Activated CD4-positive, alpha-beta T cell treated with anti-CD3 and anti-CD28 coated beads for 48 hours (primary cell): ENCODE measurements at places on chromosomes 12 and 14.

GRCh38 chr14:55361190-55361589, 50.4 kb downstream of the ATG14 start:
- DNase-seq = no peak

DNA sequence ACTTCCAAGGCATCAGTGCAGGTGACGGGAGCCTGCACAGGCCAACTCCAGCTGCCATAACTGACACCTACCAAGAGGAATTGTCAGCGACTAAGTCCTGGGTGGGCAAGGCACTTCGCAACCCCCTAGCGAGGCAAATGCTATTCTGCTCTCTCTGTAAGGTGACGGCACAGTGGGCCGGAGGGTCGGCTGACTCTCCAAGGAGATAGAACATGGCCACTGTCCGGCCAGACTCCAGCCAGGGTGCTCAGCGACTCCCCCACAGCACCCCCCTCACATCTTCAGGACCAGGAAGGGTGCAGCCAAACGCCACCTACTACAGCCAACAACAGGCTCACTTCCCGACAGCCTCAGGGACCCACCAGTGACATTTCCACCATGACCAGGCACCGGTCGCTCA, 13.2 kb downstream of the RAB35 start:
- DNase-seq = no peak

- DNase-seq = no peak
Measured at GRCh38 chr14:88130057-88130432, 125.1 kb downstream of the GPR65 start.

DNA sequence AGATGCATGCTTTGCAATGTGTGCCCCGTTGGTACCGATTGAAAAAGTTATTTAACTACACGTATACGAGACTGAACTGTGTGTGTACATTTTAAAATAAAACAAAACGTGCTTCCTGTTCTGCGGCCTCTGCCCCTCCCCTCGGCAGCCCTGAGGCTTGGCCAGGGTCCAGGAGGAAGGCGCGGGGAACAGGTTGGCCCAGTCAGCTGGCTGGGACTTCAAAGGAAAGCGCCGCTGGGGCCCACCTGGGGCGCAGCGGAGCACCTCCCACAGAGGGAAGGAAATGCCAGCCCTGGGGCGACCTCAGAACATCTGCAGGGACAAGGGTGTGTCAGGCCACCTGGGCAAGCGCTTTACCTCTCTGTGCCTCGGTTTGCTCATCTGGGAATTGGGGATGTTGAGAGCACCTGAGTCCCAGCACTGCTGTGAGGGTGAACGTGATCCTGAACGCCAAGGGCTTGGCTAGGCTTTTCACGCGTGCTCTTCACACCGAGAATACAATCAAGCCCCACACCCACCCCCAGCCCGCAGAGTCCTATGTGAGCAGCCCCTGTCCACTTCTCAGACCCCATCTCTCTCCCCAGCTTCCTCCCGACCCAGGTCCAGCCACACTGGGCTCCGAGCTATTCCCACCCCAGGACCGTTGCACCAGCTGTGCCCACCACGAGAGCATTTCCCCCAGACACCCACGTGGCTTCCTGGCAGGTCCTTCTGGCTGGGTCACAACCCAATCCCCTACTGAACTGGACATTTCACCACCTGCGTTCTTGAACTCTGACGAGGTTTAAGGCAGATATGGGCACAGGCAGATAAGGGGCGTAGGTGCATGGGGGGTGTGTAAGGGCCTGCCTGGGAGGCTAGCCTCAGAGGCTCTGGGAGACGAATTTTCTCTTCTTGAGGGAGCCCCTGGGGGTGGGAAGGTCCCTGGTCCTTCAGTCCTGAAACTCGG, 41.9 kb upstream of the NCOR2 start:
- peak; percentile 78 for DNase-seq
